ENCODE measurements at places on chromosomes 7 and 10.

GRCh38 chr7:104982308-104983075 is 31.5 kb upstream of the KMT2E start:
- DNase-seq: no peak

- no peak for DNase-seq
Observed at GRCh38 chr7:91295576-91295975, 31.3 kb downstream of the FZD1 start.

GRCh38 chr10:56319386-56319785 is 41.7 kb downstream of the ZWINT start:
- DNase-seq: no peak

DNA sequence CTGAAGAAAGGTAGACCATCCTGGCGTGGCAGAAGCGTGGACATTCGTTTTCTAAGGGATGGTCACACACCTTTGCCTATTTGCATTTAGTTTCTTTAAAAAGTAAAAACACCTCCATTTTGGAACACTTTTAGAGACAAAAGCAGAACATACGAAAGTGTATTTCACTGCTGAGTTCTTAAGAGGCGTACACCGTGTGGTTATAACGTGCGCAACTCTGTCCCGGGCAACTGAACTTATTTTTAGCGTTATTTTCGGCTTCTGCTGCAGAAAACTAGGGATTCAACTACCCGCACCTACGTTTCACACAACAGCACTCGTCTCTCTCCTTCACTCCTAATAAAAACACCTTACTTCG is 557 bp upstream of the LSM8 start:
- no peak for DNase-seq

DNA sequence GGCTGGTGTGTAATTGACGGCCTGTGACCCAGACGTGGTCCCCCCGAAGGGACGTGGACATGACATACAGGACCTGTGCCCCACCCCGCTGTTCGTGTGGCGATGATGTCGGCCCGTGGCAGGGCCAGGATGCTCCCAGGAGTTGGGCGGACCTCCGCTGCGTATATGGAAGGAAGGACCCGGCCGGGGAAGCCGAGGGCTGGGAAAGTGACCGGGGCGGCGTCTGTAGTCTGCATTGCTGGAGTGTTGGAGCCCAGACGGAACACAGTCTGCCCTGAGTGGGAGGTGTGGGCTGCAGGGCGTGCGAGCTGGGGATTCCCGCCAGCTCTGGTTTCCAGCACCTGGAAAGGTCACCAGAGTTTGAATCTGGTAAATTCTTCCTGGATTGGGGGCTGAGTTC is 45.0 kb upstream of the FOXL3 start:
- no peak for DNase-seq

DNA sequence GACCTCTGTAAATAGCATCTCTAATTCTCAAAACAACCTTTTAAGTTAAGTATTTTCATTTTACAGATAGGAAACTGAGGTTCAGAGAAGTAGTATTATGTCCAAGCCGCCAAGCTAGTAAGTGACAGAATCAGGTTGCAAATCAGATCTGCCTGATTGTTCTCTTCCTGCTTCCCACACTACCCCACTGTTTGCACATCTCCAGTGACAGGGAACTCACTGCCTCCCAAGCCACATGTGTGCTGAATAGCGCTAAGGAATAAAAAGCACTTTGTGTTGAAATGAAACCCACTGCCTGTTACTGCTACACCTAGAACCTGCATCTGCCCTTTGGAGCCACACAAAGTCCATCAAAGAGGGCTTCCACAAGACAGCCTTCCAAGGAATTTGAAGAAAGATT is 45.1 kb upstream of the WDR11 start:
- DNase-seq: no peak

DNA sequence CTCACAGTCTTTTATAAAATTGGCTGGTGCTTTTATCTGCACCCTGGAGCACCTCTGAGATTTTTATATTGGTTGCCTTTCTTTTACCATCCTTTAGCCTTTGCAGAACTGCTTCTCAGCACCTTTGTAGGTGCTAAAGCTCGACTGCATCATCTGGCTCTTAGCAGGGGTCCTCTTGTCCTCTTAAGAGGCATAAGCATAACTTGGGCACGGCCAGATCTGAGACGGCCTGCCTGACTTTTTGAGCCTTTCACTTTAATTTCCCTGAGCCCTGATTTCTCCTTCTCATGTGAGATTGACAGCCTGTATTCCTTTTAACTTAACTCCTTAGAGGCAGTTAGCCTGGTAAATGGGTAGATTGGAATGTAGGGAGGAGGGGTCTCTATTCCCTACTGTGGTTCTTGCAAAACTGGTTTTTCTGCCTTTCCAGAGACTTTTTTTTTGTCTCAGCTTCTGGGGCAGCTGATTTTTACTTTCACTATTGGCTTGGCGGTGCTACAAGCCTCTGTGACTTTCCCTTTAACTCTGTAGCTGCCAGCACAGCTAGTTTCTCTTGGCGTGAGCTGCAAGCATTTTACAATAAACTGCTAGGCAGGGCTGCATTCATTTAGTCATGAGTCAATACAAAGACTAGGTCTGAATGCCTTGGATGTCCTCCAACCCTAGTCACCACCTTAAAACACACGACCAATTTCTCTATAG is 24.0 kb downstream of the ZPBP start:
- DNase-seq: peak; percentile 49

DNA sequence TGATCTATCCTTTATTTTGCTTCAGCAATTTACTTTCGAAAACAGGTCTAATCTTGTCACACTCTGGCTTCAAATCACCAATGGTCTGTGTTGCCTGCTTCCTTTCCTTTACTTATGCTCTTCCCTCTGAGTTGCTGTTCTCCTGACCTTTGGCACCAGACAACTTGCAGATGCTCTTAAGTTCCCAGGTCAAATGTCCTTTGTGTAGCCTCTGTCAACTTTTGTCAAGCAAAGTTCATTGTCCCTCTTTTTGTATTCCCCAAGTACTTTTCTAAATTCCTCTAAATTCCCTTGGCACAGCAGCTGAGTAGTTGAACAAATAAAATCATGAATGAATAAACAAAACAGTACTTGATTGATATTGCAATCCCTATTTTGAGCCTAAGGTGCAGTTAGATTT is 289.4 kb downstream of the BICC1 start:
- DNase-seq: no peak

DNA sequence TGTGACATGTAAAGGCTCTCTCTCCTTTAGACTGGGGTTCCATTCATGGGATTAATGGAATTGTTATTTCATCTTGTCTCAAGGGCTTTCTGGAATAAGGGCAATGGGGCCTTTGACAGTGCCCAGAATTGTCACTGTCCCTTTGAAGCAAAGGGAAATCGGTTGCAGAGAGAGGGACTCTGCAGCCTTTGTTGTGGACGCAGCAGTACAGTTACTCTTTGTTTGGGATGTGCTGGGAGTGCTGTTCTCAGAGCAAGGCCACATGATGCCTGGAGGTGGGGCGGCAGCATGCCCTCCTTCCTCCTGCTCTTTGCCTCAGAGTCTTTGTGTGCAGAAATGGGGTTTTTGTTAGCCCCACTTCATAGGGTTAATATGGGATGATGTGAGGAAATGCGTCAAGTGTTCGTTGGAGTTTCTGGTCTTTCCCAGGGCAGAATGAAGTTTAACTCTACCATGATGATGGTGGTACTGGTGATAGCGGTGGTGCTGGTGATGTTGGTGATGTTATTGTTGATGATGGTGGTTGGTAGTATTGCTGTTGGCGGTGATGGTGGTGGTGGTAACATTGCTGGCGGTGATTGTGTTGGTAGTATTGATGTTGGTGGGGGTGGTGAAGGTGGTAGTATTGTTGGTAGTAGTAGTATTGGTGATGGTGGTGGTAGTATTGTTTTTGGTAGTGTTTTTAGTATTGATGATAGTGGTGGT is 45.3 kb downstream of the DOCK1 start:
- no peak for DNase-seq

DNA sequence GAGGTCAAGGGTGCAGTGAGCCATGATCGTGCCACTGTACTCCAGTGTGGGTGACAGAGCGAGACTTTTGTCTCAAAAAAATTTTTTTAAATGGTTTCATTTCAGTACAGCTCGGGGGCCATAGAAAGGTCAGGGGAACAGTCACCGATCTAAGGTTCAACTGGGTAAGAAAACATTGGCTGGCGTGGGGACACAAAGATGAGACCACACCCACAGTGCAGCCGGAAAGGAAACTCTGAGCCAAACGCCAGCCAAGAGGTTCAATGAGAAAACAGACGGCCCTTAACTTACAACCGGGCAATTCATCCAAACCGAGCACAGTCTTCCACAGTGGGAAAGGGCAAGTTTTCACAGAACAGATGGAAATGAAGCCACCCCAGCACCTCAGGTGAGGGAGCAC is 65.1 kb downstream of the SLC37A3 start:
- DNase-seq: no peak

GRCh38 chr10:62796896-62797295 is 7.6 kb upstream of the ADO start:
- no peak for DNase-seq

DNA sequence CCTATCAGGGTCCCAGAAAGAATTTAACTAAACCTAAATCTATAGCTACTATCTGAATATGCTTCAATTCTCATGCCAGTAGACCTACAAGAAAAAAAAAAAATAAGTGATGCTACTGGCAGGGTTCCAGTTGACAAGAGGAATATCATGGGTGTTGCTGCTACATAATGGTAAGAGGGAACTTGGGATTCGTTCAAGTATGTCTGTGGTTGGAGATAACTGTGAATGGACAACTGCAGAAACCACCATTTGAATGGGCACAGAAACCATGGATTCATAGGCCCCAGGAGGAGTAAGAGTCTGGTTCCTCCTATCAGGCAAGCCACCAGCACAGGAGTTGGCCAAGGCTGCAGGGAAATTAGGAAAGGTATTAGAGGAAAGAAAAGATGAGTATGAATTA is 287.6 kb upstream of the HGF start:
- no peak for DNase-seq

- DNase-seq: no peak
Observed at GRCh38 chr10:14678637-14679036, 96.1 kb downstream of the FAM107B start.

- DNase-seq: no peak
Observed at GRCh38 chr7:151408839-151409666, 785 bp downstream of the WDR86 start.

GRCh38 chr7:74708569-74709275 is 51.2 kb downstream of the GTF2I start:
- no peak for DNase-seq

GRCh38 chr10:44326474-44327030 is 58.3 kb downstream of the CXCL12 start:
- no peak for DNase-seq

GRCh38 chr7:111729483-111729882 is 167.2 kb upstream of the IMMP2L start:
- DNase-seq: no peak

- DNase-seq: no peak
Observed at GRCh38 chr7:329691-330281, 39.8 kb downstream of the FOXL3 start.

DNA sequence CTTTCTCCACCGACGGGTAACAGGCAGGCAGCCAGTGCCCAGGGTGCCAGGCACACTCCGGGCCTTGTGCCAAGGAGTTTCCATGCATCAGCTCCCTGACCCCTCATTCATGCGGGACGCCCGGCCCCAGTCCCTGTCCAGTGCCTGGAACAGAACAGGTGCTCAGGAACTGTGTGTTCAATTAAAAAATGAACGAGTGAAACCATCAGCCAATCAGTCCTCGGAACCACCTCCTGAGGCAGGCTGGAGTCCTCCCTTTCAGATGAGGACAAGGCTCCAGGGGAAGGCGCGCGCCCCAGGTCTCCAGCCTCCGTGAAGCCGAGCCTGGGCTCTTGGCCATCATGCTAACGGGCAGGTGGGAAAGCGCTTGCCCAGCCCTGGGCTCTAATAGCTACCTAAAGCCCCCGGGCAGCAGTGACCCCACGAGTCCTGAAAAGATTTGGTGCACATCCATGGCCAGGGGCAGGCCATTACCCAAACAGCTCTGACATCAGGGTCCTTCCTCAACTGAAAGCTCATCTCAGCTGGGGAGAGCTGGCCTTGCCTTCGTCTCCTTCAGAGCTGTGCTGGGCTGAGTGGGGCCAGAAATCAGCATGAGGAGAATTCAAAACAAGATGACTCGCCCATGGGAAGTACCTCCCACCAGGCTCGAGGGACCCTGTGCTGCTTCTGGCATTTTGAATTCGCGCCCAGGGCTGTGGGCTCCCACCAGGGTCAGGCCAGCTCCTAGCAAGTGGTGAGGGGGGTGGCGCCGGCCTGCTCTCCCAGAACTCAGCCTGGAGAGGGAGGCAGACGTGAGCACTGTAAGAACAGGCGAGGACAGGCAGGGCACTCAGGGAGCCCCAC is 200.5 kb downstream of the MAD1L1 start:
- peak; percentile 59 for DNase-seq

- no peak for DNase-seq
Observed at GRCh38 chr7:116554911-116555310, 30.1 kb downstream of the CAV1 start.

GRCh38 chr7:108824840-108825580 is 255.3 kb downstream of the DNAJB9 start:
- DNase-seq: no peak

DNA sequence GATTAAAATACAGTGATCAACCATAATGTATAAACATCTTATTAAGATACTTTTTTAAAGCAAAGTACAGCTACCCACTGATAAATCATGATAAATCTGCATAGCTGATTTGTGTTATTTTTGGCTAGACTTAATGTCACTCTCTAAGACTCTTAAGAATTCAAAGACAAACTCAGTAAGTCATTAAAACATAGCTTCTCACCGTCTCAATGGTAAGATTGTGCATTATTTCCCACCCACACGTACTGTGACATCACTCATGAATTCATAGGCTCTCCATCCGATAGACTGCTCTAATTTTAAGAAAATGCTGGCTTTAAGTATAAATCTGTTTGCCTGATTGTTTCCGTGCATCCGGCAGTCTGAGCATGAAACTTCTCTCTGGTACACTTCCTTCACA is 266.1 kb downstream of the GLI3 start:
- no peak for DNase-seq

GRCh38 chr7:2403718-2404648 is 572 bp downstream of the CHST12 start:
- DNase-seq: peak; percentile 61

DNA sequence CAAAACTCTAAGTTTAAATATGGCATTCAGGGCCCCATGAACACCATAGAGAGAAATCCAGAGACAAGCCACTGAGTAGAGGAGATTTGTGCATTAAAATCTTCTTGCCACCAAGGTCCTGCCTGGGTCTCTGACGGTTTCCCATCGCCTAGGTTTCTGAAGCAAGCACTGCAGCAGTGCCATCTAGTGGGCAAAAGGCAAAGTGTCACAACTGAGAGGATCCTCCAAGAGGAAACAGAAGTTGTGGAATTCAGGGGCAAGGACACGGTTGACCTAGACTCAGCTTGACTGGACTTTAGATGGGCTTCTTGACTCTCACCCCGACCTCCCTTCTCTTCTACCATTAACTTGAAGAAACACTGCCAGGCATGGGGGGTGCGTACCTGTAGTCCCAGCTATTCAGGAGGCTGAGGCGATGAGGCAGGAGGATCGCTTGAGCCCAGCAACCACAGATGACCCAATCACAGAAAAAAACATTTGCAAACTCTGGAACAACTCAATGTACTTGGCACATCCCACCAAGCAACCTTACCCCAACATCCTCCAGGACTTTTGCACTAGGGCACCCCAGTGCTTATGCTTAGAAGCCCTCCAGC is 604.1 kb downstream of the GALNT17 start:
- peak; percentile 71 for DNase-seq

- no peak for DNase-seq
Observed at GRCh38 chr10:91197127-91197526, 23.3 kb upstream of the PCGF5 start.
